ENCODE measurements at places on chromosomes 1 and 21.

GRCh38 chr1:182159443-182159842, 97.9 kb upstream of the ZNF648 start:
- DNase-seq: no peak

DNA sequence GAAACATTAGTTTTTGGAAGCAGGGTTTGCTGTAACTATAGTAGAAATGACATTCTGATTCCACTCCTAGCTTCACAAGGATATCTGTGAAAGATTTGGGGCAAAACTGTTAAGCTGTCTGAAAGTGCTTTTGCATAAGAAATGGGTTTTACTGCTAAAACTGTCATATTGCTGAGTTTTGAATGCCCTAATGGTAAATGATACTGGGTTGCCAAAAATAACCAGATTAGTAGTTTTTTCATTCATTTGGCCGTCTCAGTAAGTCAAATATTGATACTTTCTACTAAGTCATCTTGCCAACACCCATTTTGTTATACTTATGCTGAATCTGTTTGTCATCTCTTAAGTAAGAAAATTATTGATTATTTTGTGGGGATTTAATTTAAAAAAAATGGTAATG, 399 bp upstream of the PTPRC start:
- DNase-seq: no peak

DNA sequence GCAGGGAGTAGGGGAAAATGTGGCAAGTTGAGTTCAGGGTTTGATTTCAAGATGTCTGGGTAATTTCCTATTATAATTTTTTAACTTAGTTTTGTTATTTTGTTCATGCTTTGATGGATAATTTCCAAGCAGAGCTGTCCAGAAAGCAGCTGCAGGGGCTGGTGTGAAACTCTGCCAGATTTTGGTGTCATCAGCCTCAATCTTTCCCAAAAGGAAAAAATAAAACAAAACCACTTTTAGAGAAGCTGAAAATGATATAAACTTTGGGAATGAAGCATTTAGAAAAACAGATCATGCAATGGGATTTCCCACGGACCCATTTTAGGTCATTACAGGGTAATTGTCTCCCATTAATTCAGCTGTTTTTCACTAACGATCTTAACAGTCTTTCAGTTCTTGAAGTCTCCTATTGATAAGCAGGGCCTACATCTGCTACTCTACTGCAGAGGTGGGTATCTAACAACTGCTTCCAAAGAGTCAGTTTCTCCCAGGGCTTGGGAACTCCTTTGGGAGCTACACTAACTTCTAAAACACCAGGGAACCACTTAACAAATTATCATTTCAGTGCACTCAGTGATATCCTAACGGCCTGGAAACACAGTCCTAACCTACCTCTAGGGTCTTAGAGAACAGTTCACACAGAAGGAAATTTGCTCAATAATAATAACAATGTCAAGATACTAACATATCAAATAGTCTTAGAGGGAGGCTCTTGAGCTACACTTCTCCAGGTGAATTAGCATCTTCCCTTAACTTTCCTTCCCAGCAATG, 12.3 kb downstream of the ZNF436 start:
- no peak for DNase-seq

DNA sequence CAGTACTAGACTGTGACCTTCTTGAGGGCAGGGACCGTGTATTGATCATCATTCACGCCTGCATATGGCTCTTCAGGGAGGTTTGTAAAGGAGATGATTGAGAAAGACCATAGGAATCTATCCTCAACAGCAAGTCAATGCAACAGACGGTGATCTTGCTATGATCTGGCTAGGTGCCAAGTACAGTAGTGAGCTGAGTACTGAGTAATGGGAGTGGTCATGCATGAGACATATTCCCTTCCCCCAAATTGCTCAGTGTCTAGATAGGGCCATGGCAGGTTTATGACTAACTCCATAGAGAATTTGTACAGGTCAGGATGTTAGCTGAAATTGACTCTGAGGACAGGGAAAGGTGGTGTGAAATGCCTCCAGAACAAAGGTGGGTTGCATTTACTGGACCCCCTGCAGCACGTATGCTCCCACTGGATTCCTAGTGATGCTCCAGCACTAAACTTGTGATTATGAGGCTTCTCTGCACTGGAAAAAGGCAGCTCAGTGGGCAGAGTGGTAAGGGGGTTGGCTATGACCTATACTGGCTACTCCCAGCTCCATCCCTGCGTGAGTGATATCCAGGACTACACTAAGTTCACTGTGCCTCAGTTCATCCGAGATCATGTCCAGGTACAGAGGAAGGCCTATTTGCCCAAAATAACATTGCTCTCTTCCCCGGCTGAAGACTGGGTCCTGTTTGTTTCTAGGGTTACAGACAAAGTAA, 37.2 kb downstream of the KCNJ6 start:
- DNase-seq: no peak

DNA sequence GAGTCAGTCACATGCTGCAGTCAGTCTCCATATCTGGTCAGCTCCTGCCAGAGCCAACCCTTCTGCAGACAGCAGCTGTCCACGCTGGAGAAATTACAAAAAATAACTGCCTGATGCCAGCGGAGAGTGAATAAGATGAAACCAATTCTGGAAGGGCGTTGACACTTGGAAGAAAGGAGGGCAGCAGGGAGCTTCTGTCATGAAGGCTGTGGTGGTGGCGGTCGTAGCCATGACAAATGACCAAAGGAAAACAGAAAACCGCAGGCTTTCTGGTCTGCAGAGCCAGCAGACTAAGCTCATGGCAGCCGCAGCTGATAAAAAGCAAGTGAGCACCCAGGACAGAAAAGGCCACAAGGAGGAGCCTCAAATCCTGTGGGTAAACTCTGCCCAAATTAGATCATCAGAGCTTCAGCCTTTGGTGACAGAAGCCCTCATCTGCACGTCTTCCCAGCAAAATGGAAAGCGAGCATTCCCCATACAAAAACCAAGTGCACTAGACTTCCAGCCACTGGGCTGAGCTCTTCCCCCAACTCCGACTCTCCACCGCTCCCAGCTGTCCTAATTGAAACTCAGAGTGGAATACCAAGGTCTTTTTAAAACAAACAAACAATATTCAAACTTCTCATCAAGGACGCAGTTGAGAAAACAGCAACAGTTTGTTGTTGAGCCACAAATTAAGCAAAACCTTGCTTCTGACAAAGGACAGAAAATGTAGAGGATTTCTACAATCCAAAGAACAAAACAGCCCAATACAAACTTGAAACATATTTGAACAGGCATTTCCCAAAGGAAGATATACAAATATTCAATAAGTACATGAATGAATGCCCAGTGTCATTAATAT, 28.7 kb downstream of the RSPH1 start:
- DNase-seq: peak; percentile 52
